ENCODE measurements at places on chromosomes 5 and 9.

- DNase-seq, result no peak
Observed at GRCh38 chr9:107175041-107175440, 108.0 kb upstream of the RAD23B start.

GRCh38 chr5:42520203-42520602 is 97.0 kb downstream of the GHR start:
- no peak for DNase-seq

GRCh38 chr5:150309886-150310239 is 7.2 kb upstream of the ARSI start:
- no peak for DNase-seq

DNA sequence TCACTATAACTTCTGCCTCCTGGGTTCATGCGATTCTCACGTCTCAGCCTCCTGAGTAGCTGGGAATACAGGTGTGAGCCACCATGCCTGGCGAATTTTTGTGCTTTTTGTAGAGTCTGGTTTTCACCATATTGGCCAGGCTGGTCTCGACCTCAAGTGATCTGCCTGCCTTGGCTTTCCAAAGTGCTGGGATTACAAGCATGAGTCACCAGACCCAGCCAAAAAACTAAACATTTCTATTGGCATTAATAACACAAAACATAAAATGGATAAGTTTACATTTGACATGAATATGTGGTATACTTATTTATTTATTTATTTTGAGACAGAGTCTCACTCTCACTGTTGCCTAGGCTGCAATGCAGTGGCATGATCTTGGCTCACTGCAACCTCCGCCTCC is 13.6 kb upstream of the REEP5 start:
- no peak for DNase-seq

- no peak for DNase-seq
Observed at GRCh38 chr9:2411459-2412215, 209.9 kb upstream of the VLDLR start.

GRCh38 chr5:54159153-54159892 is 151.1 kb downstream of the ARL15 start:
- no peak for DNase-seq

GRCh38 chr9:128149001-128149701 is at the start of gene LCN2:
TSS of gene LCN2 (plus strand) at chr9:128149453. CDS start at chr9:128149526, 73 bp downstream.
- no peak for DNase-seq

DNA sequence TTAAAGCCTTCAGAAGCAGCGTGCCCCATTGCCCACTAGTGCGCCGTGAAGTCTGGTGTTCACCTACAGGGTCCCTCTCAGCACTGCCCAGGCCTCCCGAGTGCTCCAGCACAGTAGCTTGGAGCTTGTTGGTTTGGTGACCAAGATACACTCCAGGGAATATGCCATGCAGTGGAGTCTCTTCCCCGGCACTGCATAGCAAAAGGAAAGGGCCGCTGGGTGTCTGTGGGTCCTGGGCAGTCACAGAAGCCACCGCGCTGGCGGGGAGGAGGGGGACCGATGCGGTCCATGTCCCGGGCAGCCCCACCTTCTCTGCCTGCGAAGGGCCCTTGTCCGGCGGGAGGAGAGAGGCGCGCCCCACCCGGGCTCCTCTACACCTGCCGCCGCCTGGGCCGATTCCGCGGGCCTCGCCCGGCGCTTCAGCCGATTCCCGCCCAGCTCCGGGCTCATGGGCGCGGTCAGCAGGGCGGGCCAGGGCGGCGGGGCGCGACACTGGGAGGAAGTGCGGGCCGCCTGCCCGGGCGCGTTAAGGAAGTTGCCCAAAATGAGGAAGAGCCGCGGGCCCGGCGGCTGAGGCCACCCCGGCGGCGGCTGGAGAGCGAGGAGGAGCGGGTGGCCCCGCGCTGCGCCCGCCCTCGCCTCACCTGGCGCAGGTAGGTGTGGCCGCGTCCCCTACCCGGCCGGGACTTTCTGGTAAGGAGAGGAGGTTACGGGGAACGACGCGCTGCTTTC is at the start of gene SYK:
TSS of gene SYK (plus strand) at position 579 of the 732 bp plus-strand sequence. CDS start 42,080 bp downstream, outside the sequence.
- DNase-seq, result no peak

GRCh38 chr9:83196946-83197345 is 134.0 kb upstream of the RASEF start:
- no peak for DNase-seq

GRCh38 chr5:98341038-98342032 is 432.1 kb upstream of the RGMB start:
- no peak for DNase-seq

GRCh38 chr9:107983181-107983603 is 493.6 kb upstream of the KLF4 start:
- no peak for DNase-seq

DNA sequence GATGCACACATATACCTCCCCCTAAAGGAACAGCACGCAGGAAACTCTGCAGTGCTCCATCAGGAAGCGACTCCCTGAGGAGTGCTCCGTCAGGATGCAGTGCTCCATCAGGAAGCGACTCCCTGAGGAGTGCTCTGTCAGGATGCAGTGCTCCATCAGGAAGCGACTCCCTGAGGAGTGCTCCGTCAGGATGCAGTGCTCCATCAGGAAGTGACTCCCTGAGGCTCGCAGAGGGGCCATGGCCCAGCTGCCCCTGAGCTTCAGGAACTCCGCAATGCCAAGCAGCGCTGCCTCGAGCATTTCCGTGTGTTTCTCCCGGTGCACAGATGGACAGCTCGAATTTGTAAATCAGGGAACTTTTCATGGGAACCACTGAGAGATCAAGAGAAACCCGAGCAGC is 88.1 kb downstream of the PAX5 start:
- no peak for DNase-seq

- no peak for DNase-seq
Observed at GRCh38 chr5:35304291-35304690, 74.0 kb upstream of the PRLR start.

GRCh38 chr9:6845880-6846279 is 88.1 kb downstream of the KDM4C start:
- no peak for DNase-seq

DNA sequence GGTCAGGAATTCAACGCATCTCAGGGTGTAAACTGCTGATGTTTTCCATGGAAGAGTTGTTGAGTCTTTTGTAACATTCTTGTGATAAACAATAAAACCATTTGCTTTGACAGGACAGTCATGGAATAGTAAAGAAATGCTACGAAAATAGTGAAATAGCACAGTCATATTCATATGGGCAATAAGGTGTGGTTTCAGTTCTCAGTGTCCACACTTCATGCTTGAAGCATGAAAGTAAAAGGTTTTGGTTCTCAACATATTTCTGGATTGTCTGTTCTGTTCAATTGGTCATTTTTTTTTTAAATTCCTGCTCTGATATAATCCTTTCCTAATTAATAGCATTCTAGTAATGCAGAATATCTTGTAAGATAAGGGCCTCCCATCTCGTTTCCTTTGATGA is 467.6 kb upstream of the ZNF608 start:
- no peak for DNase-seq
